ENCODE measurements at places on chromosomes 2 and 18.

GRCh38 chr2:60313470-60314172, 239.8 kb downstream of the BCL11A start:
- no peak for DNase-seq

- no peak for DNase-seq
Observed at GRCh38 chr2:135951041-135951583, 34.3 kb downstream of the DARS1 start.

DNA sequence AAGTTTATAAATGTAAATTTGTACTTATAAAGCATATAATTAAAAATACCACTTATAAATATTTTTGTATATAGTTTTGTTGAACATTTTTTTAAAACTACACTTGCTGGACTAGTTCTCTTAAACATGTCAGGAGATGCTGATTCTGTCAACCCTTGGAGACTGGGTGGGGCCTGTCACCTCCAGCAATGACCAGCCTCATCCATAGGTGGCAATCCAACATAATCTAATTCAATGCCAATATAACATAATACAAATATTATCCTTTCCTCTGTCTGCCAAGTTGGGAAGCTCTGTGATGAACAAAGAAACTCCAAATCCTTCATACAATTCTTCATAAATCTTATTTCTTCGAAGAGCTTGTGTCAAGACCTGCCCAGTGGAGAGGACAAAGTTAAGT, 140.4 kb downstream of the RBMS1 start:
- DNase-seq, result peak; percentile 25

GRCh38 chr2:240503848-240504247, 53.9 kb downstream of the ANKMY1 start:
- no peak for DNase-seq

GRCh38 chr18:79348066-79348465, 47.7 kb upstream of the NFATC1 start:
- no peak for DNase-seq

- no peak for DNase-seq
Observed at GRCh38 chr2:75609334-75609689, 37.3 kb upstream of the MRPL19 start.

DNA sequence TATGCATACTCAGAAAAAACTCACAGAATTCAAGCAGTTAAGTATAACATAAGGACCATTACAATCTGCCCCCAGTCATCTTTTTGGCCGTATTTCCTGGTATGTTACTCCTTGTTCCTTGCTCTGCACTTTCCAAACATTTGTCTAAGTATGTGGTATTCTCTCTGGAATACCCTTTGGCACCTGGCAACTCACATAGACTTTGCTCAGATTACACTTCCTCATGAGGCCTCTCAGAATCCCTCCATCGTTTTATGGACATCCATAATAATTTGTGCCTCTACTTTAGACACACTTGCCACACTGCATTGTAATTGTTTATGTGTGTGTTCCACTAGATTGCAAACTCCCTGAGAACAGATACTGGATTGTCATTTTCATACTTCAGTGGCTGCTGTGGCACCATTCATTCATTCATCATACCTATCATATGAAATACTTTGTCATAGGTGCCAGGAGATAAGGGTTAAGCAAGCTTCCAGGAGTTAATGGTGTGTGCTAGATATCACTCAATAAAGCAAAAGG, 84.0 kb downstream of the HIBCH start:
- DNase-seq, result no peak

DNA sequence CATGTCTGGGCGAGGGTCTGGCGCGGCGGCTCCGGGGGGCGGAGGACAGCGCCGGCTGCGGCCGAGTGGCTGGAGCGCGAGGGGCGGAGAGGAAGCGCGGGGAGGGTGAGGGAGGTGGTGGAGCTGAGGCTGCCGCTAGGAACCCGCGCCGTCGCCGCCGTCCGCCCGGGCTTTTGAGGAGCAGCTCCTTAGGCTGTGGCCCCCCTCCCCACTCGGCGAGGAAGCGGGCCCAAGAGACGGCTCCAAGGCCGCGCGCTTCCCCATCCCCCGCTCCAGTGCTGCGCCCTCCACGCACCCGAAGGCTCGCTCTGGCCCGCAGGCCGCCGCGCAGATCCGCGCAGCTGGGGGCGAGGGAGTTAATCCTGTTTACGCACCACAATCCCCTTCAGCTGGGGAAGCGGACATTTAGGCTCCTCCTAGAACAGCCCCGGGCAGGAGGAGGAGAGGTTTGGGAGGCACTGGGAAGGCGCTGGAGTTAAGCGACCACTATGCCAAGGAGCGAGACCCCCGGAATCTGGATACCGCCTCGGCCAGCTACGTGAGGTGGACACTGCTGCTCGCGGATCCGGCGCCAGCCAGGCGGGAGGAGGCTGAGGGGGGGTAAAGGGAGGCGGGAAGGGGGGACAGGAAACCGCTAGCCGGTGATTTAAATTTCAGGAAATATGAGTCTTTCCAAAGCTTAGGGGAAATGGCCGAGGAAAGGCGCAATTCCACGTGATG, at the start of gene CNRIP1:
Gene CNRIP1 (minus strand): TSS at position 552 of the 720 bp plus-strand sequence. CDS start 549 bp downstream, at position 3.
- DNase-seq, result peak; percentile 10

- no peak for DNase-seq
Observed at GRCh38 chr2:126950504-126950903, 51.8 kb downstream of the TEX51 start.

GRCh38 chr2:72362733-72363132, 215.1 kb upstream of the CYP26B1 start:
- DNase-seq, result no peak

- DNase-seq, result no peak
Observed at GRCh38 chr2:240401308-240401707, 34.2 kb upstream of the GPC1 start.

DNA sequence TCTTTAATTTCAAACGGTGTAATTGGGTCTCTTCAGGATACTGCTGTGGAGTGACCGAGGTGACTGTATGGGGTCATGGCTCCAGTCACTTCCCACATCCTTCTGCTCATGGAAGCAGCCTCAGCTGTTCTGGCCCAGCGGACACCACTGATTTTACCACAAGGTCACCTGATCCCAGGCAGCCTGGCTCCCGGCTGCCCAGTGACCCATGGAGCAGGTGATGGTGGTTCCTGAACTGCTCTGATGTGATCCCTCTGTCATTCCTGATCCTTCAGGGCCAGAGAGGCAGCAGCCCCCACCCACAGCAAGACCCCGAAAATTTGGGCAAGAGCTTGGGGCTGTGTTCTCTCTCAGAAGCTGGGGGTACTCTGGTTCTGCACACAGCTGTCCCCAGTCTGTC, 35.5 kb upstream of the HS6ST1 start:
- no peak for DNase-seq
